Foreskin fibroblast (primary cell): ENCODE measurements at places on chromosomes 13 and 19.

DNA sequence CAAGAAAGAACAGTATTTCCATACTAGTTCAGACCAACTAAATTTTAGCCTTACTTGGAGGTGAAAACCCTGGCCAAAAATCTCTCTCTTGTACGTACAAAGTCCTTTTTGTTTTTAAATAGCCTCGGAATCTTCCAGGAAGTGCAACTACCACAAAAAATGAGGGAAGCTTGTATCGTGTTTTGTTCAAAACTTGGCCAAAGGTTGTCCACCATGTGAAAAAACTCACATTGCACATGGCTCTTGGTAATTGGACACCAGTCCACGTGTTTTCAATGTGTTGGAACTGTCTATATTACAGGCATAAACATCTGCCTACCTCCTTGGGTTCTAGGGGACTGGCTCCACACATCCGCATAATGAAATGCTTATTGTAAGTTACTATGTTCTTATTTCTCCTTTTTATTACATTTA, 15.2 kb upstream of the STRN4 start:
- peak; percentile 87 for DNase-seq

DNA sequence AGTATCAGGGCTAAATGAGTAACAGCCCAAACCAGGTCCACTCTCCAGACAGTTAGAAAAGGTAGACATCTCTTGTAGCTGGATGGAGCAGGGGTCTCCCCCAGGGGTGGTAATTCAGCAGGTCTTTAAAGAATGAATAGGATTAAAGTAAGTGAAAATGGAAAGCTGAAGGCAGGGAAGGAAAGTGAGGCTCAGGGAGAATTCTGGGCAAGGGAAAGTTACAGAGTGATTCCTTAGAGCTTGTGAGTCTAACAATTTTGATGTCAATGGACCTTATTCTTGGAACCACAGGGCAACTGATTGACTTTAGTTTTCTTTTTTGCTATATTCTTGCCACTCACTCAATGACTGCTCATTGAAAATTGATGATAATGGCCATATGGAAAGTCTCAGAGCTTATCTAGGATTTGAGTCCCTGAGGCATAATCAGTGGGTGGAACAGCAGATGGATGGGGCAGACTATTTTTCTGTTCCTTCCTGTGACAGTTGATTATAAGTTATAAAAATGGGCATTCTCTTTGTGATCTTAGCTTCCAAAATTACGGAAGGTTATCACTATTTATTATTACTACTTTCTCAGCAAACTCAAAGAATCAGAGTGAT, 76.9 kb downstream of the LRCH1 start:
- no peak for DNase-seq

GRCh38 chr13:70729369-70729768, 621.1 kb upstream of the KLHL1 start:
- DNase-seq: no peak

DNA sequence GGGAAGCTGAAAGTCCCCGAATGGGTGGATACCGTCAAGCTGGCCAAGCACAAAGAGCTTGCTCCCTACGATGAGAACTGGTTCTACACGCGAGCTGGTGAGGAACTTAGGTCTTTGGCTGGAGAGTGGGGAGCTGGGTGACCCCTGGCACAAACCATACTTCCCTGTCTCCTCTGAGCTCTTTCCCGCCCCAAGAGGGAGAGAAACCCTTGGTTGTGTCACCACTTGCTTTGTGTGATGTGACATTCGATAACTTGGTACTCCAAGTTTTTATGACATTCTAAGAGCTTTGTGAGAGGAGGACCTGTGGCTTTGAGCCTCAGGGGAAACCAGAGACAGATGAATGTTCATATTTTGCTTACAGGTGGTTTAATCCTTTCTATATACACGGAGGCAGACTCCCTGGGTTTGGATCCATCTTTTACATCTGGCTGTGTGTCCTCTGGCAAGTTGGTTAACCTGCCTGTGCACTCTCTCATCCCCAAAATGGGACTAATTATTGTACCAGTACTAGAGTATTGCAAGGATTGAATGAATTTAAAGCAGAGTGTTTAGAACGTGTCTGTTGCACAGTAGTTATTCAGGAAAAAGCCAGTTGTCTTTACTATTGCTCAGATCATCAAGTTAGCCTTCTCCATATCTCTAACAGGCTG, 1.2 kb downstream of the RPS19 start:
- DNase-seq: peak; percentile 22

GRCh38 chr19:46713781-46714443, 3.0 kb downstream of the PRKD2 start:
- peak; percentile 91 for DNase-seq

- DNase-seq: no peak
These were observed 997 bp upstream of the SAMD4B start for GRCh38 chr19:39341129-39341718.

- peak; percentile 61 for DNase-seq
These were observed 9.0 kb upstream of the CIRBP start for GRCh38 chr19:1259876-1260748.

DNA sequence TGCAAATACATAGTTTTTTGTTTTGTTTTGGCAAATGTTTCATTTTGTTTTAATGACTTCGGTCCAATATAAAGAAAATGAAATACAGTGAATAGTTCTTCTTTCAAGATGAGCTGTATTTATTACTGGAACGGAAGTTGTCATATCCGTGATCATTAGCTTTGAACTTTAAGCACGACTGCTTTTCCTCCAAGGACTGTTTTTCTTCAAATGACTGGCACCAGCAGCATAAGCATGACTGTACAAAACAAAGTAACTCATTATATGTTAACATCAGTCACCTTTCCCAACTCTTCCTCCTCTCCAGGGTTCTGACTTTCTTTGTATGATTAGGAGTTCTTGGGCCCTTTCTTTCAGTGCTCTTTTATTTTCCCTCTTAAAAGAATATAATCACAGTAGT, 20.5 kb downstream of the EDNRB start:
- peak; percentile 12 for DNase-seq

- no peak for DNase-seq
These were observed 6.9 kb downstream of the ZNF787 start for GRCh38 chr19:56114051-56114777.

DNA sequence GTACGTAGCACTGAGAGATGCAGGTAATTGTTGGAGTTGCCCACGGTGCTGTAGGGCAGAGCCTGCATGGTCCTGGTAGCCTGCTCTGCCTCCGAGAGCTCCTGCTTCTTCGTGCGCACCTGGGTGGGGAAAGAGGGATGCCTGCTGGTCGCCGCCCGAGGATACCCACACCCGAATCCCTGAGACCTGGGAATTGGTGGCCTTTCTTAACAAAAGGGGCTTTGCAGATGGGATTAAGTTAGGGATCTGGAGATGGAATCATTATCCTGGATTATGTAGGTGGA, 9.4 kb downstream of the C3 start:
- DNase-seq: no peak

DNA sequence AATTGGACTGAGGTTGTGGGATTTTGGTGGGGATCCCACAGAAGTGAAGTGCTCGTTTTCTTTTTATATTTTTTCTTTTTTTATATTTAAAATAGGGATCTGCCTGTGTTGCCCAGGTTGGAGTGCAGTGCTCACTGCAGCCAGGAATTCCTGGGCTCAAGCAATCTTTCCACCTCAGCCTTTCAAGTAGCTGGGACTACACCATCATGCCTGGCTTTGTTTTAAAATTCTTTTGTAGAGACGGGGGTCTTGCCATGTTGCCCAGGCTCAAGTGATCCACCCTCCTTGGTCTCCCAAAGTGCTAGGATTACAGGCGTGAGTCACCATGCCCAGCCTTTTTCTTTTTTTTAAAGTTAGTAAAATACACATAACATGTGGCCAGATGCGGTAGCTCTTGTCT, 20.6 kb downstream of the CRTC1 start:
- no peak for DNase-seq

GRCh38 chr19:3958836-3959765, 11.8 kb downstream of the DAPK3 start:
- DNase-seq: no peak

GRCh38 chr13:80586356-80586755, 245.4 kb upstream of the SPRY2 start:
- DNase-seq: peak; percentile 12

DNA sequence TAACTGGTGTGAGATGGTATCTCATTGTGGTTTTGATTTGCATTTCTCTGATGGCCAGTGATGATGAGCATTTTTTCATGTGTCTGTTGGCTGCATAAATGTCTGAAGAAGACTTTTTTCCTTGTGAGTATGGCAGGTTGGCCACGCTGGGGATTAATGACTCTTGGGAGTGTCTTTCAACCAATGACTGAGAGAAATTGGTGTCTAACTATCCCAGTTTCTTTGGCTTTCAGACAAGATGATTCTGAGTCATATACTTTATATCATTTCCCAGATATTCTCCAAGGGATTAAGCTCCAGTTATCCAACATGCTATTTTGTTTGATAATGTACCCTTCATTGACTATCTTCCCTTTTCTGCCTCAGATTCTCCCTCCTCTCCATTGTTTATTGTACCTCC, 35.5 kb upstream of the CSNK1A1L start:
- DNase-seq: peak; percentile 16

DNA sequence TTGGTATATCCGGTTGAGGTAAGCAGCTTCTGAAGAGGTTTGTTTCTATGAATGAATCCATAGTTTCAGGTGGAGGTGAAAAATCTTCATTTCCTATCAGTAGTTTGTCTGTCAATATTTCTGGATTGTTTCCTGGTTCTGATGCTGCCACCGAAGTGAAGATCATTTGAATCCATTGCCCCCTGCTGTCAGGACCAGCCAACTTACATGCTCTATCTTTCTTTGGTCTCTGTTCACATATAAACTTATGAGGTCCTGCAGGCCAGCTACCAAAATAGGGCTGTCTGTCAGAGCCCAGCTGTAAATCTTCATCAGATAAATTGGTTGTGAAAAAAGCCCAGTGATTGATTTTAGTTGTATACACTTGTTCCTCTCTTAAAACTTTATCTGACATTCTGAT, 15.2 kb upstream of the N4BP2L1 start:
- no peak for DNase-seq

- no peak for DNase-seq
These were observed 21.7 kb upstream of the CALM3 start for GRCh38 chr19:46579361-46579879.

- no peak for DNase-seq
These were observed 248.2 kb downstream of the ZNF536 start for GRCh38 chr19:30620354-30620753.

DNA sequence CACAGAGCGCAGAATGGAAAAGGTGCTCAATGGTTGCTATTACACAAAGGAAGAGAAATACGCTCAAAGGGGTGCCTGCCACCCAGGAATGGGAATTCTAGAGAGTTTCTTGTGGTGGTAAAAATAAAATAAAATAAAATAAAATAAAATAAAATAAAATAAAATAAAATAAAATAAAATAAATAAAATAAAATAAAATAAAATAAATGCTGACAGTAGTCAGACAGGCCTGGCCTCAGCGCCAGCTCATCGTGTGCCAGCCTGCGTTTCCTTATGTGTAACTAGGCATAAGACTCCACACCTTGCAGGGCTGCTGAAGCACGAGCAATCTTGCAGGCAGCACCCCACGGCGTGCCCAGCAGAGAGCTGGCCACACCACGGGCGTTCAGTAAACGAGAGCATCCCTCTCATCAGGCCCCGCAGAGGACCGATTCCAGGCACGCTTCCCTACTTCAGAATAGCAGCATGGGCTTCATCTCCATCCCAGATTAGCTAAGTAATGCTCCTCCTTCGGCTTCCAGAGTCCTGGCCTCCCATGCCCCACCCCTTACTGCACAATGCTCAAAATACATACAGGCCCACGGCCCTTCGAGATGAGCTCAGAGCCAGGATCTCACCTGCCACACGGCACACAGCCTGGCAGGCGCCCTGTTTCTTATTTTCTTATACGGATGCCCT, 5.6 kb downstream of the NAPA start:
- DNase-seq: no peak

DNA sequence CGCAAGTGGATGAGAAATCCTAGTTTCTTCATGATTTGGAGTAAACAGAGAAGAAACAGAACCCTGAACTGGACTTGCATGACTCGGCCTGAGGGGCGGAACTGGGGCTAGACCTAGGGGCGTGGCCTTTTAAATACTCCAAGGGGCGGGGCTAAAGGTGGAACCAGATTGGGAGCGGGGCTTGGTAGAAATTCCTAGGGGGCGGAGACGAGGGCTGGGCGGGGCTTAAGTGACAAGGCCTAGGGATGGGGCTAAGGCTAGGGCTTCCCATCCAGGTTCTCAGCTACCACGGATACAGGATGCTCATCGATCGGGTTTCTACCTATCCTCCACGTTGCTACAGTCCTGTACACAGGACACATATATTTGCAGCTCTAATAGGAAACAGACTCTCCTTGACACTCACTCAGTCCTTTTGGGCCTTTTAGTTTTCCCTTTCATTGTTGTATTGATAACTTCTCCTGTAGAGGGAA, 372 bp upstream of the ZNF699 start:
- DNase-seq: peak; percentile 95

- DNase-seq: peak; percentile 78
These were observed 4.9 kb upstream of the SMIM17 start for GRCh38 chr19:56637976-56638555.

- no peak for DNase-seq
These were observed 1587.1 kb downstream of the PCDH9 start for GRCh38 chr13:65642996-65643395.

- no peak for DNase-seq
These were observed 9.4 kb downstream of the RFPL4AL1 start for GRCh38 chr19:55778331-55778730.

DNA sequence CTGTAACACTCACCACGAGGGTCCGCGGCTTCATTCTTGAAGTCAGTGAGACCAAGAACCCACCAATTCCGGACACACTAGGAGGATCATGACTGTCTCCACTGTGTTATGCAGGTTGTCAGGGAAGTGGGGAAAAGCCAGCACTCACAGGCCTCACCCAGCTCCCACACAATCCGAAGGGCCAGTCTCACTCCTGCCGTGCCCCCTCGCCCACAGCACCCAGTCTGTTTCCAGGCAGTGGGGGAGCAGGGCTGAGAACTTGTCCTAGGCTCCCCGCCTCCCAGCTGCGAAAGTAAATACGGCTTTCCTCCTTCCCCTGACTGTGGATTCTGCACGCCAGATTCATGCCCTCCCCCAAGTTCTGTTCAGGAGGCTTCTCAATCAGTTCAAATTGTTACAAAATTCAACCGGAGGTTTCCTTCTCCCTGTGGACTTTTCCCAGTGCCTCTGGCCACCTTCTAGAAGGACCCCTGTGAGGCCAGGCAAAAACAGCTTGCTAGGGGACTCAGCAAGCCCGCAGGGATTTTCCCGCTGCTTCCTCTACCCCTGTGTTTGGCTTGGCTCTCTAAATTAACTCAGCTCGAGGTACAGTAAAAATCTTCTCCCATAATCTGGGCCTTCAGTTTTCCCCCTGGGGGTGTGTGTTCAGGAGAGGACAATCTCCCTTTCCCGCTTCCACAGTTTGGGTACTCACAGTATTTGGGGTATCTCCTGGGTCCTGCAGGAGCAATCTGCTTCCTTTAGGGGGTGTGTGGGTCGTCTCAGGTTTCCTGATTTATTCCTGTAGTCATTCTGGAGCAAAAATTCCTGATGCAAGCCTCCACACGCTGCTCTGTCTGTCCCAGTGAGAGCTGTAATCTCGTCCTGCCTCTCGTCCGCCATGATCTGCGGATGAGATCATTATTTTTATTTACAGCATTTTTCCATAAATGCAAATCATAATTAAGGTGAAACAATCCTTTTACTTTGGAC, 899.8 kb downstream of the GPC5 start:
- no peak for DNase-seq

GRCh38 chr13:51821606-51822005, 17.6 kb upstream of the DHRS12 start:
- no peak for DNase-seq

- DNase-seq: peak; percentile 41
These were observed 44.2 kb downstream of the WASF3 start for GRCh38 chr13:26601669-26602068.
